ENCODE measurements at places on chromosomes 12 and 14.

- no peak for ATAC-seq
Observed at GRCh38 chr12:49789992-49790391, 38.2 kb downstream of the NCKAP5L start.

GRCh38 chr14:96519970-96520369 is 17.8 kb downstream of the PAPOLA start:
- no peak for ATAC-seq

DNA sequence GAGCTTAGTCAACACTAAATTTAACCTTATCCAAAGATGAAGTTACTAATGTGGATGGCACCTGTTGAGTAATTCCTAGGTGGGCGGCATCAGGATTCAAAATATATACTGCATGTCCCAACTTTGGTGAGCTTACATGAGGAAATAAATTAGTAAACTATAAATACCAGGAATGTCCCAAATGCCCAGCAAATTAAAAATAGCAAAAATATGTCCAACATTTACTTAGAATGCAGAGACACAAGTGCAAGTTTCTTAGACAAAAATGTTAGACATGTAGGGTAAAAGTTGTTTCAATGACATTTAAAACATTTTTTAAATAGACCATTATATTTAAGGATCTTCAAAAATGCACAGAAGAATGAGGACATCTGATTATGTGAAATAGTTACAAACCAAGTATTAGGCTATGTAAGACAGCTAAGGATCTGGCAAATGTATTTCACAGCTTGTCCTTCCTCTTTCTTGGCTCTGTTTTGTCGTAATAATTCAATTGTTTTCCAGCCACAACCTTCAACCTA is 115.9 kb downstream of the NAV3 start:
- no peak for ATAC-seq

GRCh38 chr12:94676031-94676641 is 25.8 kb upstream of the TMCC3 start:
- ATAC-seq = peak; percentile 60

- ATAC-seq = no peak
Observed at GRCh38 chr12:77720258-77720657, 110.4 kb upstream of the NAV3 start.

DNA sequence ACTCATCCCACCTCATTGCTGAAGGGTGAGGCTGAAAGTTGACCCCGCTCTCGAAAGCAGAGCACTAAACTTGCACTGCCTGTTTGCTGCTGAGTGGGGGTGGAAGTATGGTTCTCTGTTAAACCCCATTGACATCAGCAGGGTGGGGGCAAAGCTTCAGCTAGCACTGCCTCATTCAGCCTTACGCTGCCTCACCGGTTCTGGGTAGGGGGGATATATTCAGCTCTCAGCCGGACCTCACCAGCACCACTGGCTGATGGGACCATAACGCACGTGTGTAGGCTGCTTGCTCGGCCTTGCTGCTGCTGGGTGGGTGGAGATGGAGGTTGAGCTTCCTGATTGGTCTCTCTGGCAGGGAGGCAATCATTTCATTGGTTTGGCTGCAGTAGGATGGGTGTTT is 265.7 kb upstream of the RTL1 start:
- no peak for ATAC-seq

DNA sequence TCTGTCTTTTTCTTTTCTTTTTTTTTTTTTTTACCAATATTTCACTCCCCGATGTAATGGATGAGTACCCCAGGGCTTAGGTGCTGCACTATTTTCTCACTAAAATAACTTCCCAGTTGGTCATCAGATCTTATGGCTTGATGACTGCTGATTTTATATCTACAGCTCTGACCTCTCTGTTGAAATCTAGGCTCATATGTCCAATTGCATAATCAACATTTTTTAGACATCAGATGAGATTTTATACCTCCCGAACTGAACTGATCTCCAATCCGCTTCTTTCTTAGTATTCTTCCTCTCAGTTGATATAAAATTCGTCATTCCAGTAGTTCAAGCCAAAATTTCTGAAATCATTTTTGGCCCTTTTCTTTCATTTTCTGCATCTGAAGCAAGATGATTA is 1236.5 kb downstream of the SLC16A7 start:
- ATAC-seq = no peak

GRCh38 chr14:90520326-90520725 is 123.5 kb downstream of the CALM1 start:
- ATAC-seq = no peak

DNA sequence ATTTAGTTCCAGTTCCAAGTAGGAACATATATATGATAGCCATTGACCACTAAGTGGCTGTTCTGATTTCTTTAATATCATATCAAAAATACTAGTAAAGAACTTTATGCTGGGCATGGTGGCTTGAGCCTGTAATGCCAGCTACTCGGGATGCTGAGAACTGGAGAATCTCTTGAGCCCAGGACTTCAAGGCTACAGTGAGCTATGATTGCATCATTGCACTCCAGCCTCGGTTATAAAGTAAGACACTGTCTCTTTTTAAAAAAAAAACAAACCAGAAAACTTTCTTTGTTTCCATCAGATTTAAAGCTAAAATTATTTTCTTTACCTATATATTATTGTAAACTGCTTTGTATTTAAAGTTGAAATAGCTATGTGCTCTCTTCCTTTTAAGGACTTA is 127.0 kb downstream of the SCAF11 start:
- ATAC-seq = no peak

DNA sequence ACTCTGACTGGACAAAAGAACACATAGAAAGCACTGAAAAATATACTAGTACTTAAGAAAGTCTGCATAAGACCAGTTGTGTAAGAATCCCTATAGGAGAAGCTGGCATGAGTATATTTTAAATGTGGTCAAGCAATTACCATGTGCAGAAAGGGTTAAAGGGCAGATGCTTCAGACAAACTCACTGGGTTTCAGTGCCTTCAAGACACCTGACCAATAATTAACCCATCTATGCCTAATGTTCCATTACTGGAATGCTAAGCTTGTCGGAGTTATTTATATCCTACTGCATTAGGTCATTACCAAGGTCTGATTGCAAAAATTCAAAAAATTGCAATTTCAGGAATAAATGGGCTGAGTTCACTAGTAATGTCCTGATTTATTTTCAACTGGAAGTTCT is 41.3 kb downstream of the HNRNPC start:
- no peak for ATAC-seq

DNA sequence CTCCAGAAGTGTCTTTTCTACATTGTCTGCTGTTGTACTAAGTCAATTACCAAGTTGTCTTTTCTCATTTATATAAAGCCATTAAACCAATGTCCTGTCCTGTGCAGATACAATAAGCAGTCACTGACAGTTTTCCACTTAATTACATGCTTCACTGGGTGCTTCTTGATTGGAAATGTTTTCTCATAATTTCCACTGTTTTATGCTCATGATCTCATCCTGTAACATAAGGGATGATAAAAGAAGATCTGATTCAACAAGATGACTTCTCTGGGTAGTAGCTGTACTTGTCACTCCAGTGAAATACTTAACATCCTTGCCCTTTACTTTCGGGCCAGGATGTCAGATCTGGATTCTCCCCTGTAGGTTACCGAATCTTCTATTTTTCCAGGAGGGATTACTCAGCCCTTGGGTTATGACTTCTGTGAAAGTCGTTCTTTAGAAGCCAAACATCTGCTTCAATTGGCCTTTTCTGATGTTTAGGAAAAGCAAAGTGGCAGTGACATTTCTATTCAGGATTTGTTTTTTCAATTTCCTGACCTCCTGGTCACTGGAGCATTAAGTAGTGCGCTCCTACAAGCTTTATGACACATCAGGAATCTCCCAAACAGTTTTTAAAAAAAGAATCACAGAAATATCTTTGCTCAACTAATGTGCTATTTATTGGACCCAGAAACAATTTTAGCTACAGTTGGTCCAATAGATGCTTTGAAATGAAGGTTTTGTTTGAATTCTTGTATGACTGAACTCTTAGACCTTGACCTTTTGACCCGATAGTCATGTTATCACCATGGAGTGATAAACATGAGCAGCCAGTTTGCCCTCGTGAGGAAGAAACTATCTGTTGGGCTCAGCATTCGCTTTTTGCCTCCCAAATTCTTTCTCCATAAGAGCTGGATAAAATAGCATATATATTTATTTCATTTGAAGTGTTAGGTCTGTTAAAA is 234.5 kb upstream of the SSTR1 start:
- no peak for ATAC-seq

DNA sequence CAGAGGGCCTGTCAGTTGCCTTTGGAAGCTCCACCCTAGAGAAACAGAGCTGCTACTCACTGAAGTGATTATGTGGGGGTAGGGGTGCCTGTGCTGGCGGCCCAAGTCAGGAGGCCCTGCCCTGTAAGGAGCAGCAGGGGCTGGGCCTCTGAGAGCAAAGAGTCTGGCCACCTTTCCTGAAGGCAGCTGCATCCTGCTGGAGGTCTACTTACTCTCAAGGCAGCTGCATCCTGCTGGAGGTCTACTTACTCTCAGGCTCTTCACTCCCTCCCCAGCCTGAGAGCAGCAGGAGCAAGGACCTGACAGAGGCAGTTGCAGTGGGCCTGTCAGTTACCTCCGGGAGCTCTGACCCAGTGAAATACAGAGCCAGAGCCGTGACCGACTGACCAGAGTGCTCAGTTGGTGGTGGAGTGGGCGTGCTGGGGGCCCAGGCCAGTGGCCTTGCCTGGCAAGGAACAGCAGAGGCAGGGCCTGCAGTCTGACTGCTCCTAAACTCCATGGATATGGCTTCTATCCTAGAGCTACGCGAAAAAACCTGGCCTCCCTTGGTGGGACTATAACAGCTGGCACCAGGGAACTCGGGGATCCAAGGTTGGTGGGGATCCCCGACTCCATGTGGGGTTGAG is 32.3 kb downstream of the RAD51B start:
- ATAC-seq = no peak

DNA sequence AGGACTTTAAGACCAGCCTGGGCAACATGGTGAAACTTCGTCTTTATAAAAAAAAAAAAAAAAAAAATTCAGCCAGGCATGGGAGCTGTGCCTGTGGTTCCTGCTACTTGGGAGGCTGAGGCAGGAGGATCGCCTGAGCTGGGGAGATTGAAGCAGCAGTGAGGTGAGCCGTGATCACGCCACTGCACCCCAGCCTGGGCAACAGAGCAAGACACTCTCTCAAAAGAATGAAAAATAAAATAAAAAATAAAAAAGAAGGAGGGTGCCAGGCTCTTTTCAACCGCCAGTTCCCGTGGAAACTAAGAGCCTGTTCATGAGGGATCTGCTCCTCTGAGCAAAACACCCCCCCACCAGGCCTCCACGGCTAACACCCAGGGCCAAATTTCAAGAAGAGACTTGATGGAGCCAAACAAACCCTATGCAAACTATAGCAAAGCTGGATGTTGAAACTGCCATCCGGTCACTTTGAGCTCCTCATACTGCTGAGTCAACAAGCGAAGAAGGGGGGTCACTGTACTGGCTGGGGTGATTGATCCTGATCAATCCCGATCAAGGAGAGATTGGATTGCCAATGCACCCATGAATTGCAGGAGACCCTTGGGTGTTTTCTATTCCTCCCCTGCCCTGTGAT is 23.4 kb downstream of the DLK1 start:
- no peak for ATAC-seq

GRCh38 chr12:25788707-25789442 is 169.6 kb upstream of the RASSF8 start:
- ATAC-seq = no peak

DNA sequence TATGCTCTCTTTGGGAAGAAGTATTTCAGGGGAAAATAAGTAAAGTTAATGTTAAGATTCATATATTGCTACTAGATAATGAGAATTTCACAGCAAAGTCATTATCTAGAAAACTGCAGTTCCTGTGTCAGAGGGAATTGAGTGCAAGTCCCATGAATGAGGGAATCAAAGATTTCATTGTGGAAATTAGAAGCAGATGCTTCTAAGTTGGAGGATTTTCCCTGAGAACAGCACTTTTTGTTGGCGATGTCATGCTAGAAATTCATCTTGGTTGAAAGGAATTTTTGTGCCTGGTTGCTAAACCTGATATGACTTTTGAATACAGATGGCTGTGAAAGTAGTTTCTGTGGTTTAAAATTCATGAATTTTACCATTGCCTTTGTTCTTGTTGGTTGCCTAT is 25.6 kb downstream of the FRMD6 start:
- peak; percentile 34 for ATAC-seq

GRCh38 chr12:47602325-47602724 is 103.5 kb downstream of the RPAP3 start:
- ATAC-seq = no peak

All from gastroesophageal sphincter (tissue), 4 donors.